ENCODE measurements at places on chromosomes 5 and 9.

DNA sequence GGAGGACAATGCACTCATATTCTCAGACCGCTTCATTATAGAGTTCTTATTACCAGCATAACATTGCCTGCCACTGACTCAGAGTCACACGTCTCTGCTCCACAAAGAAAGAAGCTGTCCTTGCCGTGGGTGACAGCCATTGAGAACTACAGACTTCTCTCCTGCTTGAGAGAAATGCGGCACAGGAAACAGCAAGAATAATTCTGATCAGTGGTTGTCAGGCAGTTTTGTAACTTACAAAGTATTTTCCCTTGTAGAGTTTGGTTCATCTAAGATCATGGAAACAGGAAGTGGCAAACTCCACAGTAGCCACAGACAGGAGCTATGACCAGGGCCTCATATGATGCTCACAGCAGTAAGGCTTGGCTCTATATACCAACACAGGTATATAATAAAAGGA is 47.0 kb downstream of the KCNV2 start:
- no peak for DNase-seq

- no peak for DNase-seq
Observed at GRCh38 chr9:98867429-98868168, 60.1 kb downstream of the GALNT12 start.

DNA sequence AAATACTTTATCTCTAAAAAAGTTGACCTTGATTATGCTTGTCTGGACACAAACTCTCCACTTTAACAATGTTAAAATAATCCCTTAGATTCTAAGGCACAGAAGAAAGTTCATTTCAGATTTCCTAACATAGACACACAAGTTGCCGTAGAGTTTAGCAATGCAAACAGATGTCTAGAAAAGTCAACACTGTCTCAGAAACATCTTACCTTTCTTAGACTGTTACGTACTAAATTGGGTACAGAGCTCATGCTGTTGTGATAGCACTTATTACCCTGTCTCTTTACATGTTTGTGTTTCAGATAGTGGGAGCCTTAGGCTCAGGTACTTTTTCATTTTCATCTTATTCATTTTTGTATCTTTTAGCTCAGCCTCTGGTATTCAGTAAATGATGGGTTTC is 52.0 kb downstream of the C5 start:
- no peak for DNase-seq

- DNase-seq, result no peak
Observed at GRCh38 chr9:79573412-79573923, 1.7 kb downstream of the TLE4 start.

DNA sequence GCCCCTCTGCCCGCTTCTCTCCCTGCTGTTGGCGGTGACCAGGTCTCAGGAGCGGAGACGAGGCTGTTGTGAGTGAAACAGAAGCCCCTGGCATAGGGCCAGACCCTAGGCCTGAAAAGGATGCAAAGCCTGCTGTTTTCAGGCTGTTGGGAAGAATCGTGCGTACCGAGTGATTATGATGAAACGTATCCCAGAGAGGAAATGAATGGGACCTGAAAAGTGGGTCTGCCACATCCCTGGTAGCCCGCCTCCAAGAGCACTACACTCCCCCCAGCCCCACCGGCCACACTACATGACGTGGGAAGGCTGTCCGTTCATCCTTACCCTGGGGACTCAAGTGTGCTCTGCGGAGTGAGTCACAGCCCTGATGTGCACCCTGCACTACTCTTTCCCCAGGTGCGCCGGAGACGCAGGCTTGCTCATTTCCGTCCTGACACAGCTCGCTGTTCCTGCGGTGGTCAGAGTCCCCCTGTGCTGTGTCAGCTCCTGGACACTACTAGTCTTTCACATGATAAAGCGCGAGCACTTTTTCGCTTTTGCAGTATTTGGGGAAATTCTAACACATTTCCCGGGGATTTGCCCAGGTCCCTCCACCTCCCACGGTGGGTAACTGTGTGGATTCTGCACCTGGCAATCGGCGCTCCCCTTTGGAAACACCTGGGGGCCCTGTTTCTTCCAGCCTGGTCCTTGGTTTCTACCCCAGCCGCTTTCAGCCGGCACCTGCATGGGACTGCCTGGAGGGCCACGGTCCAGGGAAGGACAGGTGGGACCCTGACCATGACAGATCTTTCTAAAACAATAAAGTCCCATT is 91.5 kb downstream of the ANKRD33B start:
- no peak for DNase-seq

DNA sequence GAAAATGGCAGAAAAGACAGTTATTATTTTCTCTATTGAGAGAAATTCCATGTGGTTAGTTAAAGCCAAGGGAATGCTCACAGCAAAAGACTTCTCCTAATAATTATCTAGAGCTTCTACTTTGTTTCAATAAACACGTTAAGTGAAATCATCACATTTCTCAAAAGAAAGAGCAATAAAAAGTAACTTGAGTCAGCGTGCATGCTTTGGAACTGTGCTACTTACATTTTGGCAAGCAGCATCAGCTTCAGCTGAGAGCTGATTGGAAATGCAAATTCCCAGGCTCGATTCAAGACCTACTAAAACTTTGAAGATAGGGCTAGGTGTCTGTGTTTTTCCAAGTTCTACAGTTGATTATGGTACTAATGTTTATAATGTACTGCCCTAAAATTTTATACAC is 132.1 kb downstream of the CDH18 start:
- no peak for DNase-seq

DNA sequence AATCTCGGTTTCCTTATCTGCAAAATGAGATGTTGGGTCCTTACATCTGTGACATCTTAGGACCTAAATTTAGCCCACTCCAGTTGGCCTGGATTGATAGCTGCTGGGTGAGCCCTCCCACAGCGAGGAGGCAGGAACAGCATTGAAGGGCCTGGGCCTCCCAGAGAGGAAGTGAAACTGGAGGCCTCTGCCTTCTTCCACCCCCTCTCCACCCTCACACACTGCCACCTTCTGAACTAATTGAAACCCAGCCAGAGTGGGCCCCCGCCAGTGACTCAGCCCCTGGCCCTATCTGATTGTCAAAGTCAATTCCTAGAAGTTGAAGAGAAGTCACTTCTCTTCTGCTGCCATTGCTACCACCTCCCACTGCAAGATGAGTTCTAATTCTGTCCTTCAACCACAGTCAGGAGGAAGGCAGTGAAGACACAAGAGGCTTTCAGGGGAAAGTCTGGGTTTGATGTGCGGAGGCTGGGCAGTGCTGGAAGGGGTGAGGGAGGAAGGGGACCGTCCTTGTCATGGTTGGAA is 55.2 kb upstream of the NEK6 start:
- DNase-seq, result no peak

GRCh38 chr9:127218818-127219217 is 45.8 kb upstream of the GARNL3 start:
- no peak for DNase-seq

- no peak for DNase-seq
Observed at GRCh38 chr5:19904766-19905165, 83.2 kb downstream of the CDH18 start.

GRCh38 chr9:137190315-137190856 is 1.9 kb downstream of the SSNA1 start:
- DNase-seq, result no peak

DNA sequence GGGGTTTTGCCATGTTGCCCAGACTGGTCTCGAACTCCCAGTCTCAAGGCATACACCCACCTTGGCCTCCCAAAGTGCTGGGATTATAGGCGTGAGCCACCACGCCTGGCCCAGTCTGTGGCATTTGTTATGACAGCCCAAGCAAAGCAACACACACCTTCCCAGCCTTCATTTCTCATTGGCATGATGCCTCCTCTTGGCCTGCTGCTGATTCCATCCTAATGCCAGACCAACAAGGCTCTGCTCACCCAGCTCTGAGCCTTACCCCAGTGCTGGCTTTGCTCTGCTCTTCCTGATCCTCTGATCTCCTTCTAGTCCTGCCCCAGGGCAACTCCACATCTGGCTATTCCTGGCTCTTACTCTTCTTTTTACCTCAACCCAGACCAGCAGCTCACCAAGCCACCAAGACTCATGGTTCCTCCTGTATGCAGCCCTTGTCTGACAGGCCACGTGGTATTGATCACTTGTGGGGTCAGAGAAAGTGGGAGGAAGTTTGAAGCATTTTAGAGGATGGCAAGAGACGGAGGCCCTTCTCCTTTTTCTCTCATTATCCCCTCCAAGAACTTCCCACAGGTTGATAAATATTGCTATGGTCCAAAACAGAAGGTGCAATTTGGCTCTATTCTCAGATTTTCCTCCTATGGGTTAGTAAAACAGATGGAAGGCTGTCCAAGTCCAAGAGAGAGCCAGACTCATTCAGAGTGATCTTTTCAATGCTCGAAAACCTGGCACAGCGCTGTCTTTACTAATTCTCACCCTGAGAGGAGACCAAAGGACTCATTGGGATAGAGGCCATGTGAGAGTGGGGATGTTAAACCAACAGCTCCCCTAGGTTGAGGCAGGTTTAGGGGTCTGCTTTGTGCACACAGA is 958 bp downstream of the CD180 start:
- DNase-seq, result no peak

DNA sequence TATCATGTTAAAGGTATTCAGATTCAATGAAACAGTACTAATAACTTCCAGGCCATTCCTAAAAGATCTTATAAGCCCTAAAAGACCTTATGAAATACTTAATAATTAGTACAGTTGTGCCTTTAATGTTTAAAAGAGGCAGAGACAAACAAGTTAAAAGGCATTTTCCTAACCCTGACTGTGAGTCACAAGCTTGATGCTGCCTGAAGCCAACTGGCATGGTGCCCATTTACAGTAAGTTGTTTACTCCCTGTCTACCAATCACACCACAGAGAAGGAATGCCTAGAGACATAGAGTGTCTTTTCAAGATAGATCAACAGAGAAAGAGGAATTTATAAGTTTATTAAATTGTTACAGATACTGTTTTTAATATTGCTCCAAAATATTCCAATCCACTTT is 47.8 kb downstream of the NR3C1 start:
- DNase-seq, result no peak

DNA sequence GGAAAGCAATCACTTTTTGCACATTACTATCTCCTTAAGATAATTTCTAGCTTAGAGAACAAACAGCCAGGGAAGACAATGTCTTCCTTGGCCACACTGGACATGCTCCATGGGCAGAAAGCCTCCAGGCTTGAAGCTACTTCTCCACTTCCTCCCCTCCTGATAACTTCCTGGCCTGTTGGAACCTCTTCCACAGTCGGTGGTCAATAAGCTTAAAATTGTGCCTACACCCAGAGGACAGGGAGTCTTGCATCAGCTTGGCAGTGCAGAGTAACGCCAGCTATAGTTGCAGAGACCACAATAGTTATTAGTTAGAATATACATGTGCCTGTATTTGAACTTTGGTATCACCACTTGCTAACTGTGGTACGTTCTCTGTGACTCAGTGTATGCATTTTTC is 58.1 kb upstream of the ABCA1 start:
- DNase-seq, result no peak

GRCh38 chr9:38488156-38488698 is 64.0 kb upstream of the IGFBPL1 start:
- DNase-seq, result no peak

GRCh38 chr9:5825895-5826622 is 6.9 kb downstream of the ERMP1 start:
- no peak for DNase-seq

- no peak for DNase-seq
Observed at GRCh38 chr9:88476491-88477271, 58.3 kb upstream of the NXNL2 start.

DNA sequence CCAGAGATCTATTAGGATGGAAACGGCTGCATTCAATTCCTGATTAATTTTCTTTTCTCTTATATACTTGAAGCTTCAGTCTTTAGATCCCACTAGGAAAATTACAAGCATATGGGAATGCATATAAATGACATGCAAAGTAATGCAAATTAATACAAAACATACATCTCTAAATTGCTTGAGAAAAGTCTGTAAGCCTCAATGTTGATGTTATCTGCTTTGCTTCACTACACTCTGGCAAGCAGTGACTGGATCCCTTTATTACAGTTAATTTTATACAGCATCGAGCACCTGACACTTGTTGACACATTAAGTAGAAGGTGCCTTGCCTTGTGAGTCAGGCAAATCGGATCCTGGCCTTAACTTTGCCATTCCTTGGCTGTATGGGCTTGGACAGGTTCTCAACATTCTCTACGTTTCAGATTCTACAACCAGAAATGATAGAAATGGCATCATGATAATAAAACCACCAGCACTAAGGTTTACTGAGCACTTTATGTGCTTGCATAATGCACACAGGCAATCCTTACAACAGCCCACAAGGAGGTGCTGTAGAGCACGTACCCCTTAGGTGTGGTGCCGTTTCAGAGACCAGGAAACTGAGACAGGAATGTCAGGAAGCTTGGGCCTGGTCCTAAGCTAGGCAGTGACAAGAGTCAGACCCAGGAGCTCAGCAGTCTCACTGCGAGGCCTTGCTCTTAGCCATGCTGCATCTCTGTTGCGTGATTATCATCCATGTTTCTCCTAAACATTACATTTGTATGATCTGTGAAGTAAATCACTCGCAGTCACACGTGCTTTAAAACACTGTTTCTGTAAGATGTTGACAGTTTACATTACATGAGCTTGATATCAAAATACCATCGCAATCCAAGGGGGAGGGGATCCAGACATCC is 2.7 kb downstream of the GCNT4 start:
- DNase-seq, result no peak

DNA sequence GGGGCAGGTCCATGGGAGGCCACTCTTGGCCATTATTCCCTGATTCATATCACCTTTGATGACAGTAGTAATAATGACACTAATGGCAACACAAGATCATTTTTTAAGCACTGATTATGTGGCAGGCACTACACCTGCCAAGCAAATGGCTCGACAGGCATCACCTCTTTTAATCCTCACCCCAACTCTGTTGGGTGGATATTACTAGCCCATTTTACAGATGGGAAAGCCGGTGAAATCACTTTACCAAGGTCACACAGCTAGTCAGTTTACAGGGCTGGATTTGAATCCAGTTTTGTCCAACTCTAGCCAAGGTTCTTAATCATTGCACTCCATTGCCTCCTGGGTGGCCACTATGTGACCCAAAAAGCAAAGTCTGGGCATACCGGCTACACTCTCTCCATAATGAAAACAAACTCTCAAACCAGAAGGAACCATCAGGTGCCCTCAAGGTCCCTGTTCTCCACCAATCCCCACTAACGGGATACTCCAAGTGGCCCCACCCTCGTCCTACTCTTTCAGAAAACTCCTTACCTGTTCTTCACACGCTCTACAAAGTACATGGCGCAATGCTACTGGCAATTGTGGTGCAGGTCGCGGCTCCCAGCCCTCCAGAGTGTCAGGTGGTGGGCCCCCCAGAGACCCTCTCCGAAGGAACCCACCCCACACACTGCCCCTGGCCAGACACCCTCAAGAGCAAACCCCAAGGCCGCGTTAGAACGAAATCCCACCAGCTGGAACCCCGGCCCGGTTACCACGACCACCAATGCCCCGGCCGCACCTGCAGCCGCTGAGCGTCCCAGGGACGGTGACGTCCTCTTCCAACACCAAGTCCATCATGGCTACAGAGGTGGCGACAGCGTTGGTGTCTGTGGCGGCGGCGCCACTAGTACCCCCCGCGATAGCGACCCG is 572 bp downstream of the CDK5RAP2 start:
- DNase-seq, result no peak

GRCh38 chr5:107232788-107233187 is 437.9 kb downstream of the EFNA5 start:
- DNase-seq, result no peak

All from vagina (tissue), 2 donors.